Aortic smooth muscle cell (primary cell): ENCODE measurements at places on chromosomes 5 and 9. TPM values are rescaled to one million over a fixed set of nuclear protein-coding genes. Genes with fewer than 3 reads are reported as not detected.

The IL9 gene
- not detected in 2 replicates for total RNA-seq

The RANBP3L gene
- total RNA-seq, result 0.13 and 0.31 TPM in 2 replicates

The ACTL7A gene
- not detected in 2 replicates for total RNA-seq

The EDIL3 gene
- total RNA-seq, result 467 and 512 TPM in 2 replicates

The C5orf58 gene
- total RNA-seq, result 0.26 TPM in 1 of 2 replicates, not detected in the other

The HRCT1 gene
- 1.3 and 2.2 TPM in 2 replicates for total RNA-seq

The MRPL41 gene
- 52.7 and 67.4 TPM in 2 replicates for total RNA-seq

The PCDHA6 gene
- 0.26 and 0.44 TPM in 2 replicates for total RNA-seq

The TEK gene
- 2.1 and 3.4 TPM in 2 replicates for total RNA-seq

The CEP78 gene
- 7.9 and 11.1 TPM in 2 replicates for total RNA-seq

The BSPRY gene
- not detected in 2 replicates for total RNA-seq

The DBH gene
- total RNA-seq, result not detected in 2 replicates

The CDKN2A gene
- 8.0 and 10.7 TPM in 2 replicates for total RNA-seq

The CKS2 gene
- total RNA-seq, result 62.5 and 101 TPM in 2 replicates

The MAMDC2 gene
- 2.5 and 2.6 TPM in 2 replicates for total RNA-seq

The GABRB2 gene
- under 0.01 TPM in 1 of 2 replicates, not detected in the other for total RNA-seq

The CXXC5 gene
- 117 and 166 TPM in 2 replicates for total RNA-seq

The ANKRD33B gene
- 10.4 and 10.6 TPM in 2 replicates for total RNA-seq

The FSD1L gene
- 4.5 and 5.1 TPM in 2 replicates for total RNA-seq

The LHX3 gene
- not detected in 2 replicates for total RNA-seq

The PROB1 gene
- 0.31 and 0.40 TPM in 2 replicates for total RNA-seq

The TRPM3 gene
- 3.3 and 10.9 TPM in 2 replicates for total RNA-seq

The ADAMTS6 gene
- total RNA-seq, result 23.5 and 35.9 TPM in 2 replicates

The SIMC1 gene
- total RNA-seq, result 3.0 and 3.3 TPM in 2 replicates

The TYRP1 gene
- total RNA-seq, result 0.37 TPM in 1 of 2 replicates, not detected in the other

The GALT gene
- 26.8 and 34.8 TPM in 2 replicates for total RNA-seq

The IFNK gene
- total RNA-seq, result not detected in 2 replicates

The SOX30 gene
- total RNA-seq, result not detected in 2 replicates

The LRRC19 gene
- total RNA-seq, result not detected in 2 replicates

The TMEFF1 gene
- 0.87 and 1.1 TPM in 2 replicates for total RNA-seq
